Smooth muscle cell of the brain vasculature (primary cell): ENCODE measurements at places on chromosomes 12 and 14.

DNA sequence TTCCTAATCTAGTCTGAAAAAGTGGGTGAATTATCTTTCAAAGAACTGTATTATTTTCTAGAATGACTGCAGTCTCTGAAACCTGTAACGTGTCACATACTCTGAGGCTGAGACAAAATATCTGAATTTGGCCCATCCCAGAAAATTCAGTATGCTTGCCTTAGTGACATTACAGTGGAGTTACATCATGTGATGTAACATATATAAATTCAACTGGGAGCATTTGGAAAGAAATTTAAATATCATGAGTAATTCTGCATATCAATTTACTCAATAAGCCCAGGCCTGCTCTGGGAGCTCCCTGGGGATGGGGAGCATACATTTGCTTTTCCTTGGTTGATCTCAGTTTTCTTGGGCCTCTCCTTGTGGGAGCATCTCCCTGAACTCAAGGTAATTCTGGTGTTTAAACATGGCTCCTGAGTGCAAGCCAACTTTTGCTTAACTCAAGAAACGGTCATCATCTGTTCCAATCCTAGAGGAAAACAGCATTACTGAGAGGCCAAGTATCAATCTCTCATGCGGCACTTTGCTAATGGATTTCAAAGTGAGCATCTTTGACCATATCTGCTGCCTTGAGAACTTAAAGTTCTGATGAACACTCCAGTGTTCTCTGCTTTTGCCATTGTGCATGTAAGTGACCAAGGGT lies 54.4 kb downstream of the AKAP6 start:
- no peak for DNase-seq

GRCh38 chr12:124523071-124523470 lies 44.3 kb downstream of the NCOR2 start:
- DNase-seq = no peak

GRCh38 chr14:77271113-77271710 lies at the start of gene NGB:
Gene NGB, minus strand, starts transcription at chr14:77271206. Its CDS starts 269 bp downstream, at chr14:77270937.
- no peak for DNase-seq

GRCh38 chr14:105132921-105133654 lies 35.5 kb downstream of the JAG2 start:
- no peak for DNase-seq

DNA sequence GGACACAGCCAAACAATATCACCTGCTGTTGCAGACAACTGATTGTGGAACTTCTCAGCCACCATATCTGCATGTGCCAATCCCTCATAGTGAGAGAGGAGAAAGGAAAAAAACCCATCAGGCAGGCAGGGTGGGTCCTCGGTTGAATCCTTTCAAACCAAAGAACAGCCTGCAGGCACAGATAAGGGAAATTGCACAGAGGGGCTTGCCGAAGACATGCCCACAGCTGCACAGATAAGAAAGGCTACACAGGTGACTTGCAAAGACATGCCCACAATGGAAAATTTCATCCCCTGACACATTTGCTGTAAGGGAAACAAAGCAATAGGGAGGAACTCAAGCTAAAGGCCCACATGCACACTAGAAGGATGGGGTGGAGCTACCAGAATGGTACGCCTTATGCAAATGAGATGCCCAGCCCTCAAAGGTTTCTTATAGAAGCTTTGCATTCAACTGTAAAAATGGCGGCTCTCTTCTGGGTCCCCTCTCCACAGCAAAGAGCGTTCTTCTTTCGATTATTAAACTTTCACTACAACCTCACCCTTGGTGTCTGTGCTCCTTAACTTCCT lies 170.0 kb upstream of the TMPO start:
- no peak for DNase-seq

GRCh38 chr12:100164153-100164704 lies 21.6 kb upstream of the BLTP3B start:
- no peak for DNase-seq

- no peak for DNase-seq
These were observed 24.9 kb downstream of the TCP11L2 start for GRCh38 chr12:106327309-106327869.

DNA sequence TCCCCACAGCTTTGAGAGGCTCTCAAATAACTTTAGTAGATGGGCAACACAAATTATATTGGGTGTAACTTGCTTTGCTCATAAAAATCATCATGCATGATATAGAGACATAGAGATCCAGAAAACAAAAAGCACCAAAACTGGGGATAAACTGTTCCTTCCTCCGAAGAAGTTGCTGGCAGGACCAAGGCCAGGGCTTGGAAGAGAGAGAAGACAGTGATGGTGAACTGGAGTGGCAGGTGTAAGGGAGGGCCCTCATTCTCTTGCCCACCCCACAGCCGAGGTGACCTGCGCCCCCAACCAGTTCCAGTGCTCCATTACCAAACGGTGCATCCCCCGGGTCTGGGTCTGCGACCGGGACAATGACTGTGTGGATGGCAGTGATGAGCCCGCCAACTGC lies 15.4 kb upstream of the NXPH4 start:
- no peak for DNase-seq

GRCh38 chr14:29078810-29079522 lies 312.4 kb downstream of the FOXG1 start:
- DNase-seq = no peak
